T-helper 17 cell (primary cell): ENCODE measurements at places on chromosomes 2 and 18. TPM values are rescaled to one million over a fixed set of nuclear protein-coding genes. Genes with fewer than 3 reads are reported as not detected.

- no peak for DNase-seq
- H3K4me1 ChIP-seq = peaks cover 6% of the 10 kb centered on the region
- peaks cover 9% of the 10 kb centered on the region for H3K27me3 ChIP-seq
- no peak overlapping the region for H3K4me3 ChIP-seq
- peaks cover 3% of the 10 kb centered on the region for H3K36me3 ChIP-seq
- no peak overlapping the region for H3K27ac ChIP-seq
These were observed 61.0 kb upstream of the SLC35G4 start for GRCh38 chr18:11548396-11548795.

GRCh38 chr2:196487417-196487816 is 152.1 kb upstream of the CCDC150 start:
- H3K4me1 ChIP-seq = no peaks in the 10 kb centered on the region
- H3K27me3 ChIP-seq = peaks cover 39% of the 10 kb centered on the region
- H3K27ac ChIP-seq = no peak overlapping the region
- no peak for DNase-seq

DNA sequence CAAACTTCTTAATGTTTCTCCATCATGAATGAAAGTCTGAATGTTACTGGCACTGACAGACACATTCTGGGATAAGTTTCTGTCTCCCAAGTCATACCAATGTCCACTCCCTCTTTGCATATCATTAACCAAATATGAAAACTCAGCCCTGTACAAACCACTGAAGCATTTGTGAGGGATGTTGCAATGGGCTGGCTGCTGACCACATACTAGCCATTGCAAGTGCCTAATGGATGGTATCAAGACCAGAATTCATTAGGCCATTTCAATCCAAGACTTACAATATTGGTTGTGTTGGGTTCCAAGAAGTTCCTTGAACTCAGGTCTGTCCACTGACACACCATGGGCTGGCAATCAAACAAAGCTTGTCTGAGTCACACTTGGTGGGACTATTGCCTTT is 73.8 kb downstream of the CBLN2 start:
- DNase-seq = no peak
- H3K36me3 ChIP-seq = no peaks in the 10 kb centered on the region
- H3K27me3 ChIP-seq = no peaks in the 10 kb centered on the region
- no peaks in the 10 kb centered on the region for H3K4me1 ChIP-seq
- H3K27ac ChIP-seq = no peak overlapping the region
- no peak overlapping the region for H3K4me3 ChIP-seq

GRCh38 chr2:11796190-11797171 is 50.0 kb downstream of the LPIN1 start:
- peaks cover 13% of the 10 kb centered on the region for H3K4me1 ChIP-seq
- H3K4me3 ChIP-seq = no peak overlapping the region
- no peaks in the 10 kb centered on the region for H3K27me3 ChIP-seq
- H3K27ac ChIP-seq = no peak overlapping the region

GRCh38 chr2:111669928-111670695 is 213.9 kb downstream of the ANAPC1 start:
- DNase-seq = no peak
- no peak overlapping the region for H3K4me3 ChIP-seq
- no peak overlapping the region for H3K27ac ChIP-seq
- H3K27me3 ChIP-seq = no peaks in the 10 kb centered on the region
- H3K36me3 ChIP-seq = no peaks in the 10 kb centered on the region
- H3K4me1 ChIP-seq = no peaks in the 10 kb centered on the region

GRCh38 chr2:44778671-44779476 is 162.6 kb upstream of the SIX3 start:
- peak overlapping the region; percentile 31 for H3K4me3 ChIP-seq
- peaks cover 2% of the 10 kb centered on the region for H3K36me3 ChIP-seq
- no peak overlapping the region for H3K27ac ChIP-seq
- H3K4me1 ChIP-seq = peaks cover 4% of the 10 kb centered on the region
- H3K27me3 ChIP-seq = no peaks in the 10 kb centered on the region

GRCh38 chr18:36284671-36285295 is 12.7 kb upstream of the FHOD3 start:
- H3K4me1 ChIP-seq = peaks cover 3% of the 10 kb centered on the region
- peak; percentile 21 for DNase-seq
- no peak overlapping the region for H3K27ac ChIP-seq
- H3K27me3 ChIP-seq = peaks cover 50% of the 10 kb centered on the region
- no peak overlapping the region for H3K4me3 ChIP-seq

DNA sequence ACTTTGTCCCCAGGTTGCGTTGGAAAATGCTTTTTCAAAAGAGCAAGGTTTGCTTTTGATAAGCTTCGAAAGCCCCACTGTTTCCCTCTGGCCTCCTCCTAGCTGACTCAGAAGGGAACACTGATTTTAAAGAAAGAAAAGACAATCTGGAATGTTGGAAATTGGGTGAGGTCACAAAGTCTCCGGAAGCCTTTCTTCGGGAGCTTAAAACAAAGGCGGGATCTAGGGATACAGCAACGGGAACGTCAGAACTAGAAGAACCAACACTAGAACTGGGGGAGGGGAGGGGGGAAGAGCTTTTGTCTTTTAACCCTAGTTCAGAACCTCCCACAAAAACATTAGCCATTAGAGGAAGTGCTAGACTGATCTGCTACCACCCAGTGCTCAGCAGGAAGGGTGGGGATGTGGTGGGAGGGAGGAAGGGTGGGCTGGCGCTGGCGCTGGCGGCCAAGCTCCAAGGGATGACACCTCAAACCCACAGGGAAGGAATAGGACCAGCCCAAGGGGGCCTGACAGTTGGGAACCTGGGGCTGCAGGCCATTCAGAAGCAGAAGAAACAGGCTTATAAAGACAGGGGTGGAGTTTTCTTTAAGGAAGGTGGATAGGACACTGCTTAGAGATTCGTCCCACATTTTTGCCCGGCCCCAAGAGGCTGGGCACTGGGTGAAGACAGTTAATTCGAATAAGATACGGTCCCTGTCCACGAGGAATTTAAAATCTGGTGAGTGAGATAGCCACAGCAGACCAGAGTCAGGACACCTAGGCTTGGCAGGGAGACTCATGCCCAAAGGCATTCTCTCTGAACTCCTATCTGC is 1.7 kb downstream of the TMSB10 start:
- H3K36me3 ChIP-seq = peaks cover 2% of the 10 kb centered on the region
- peak overlapping the region; percentile 92 for H3K4me3 ChIP-seq

DNA sequence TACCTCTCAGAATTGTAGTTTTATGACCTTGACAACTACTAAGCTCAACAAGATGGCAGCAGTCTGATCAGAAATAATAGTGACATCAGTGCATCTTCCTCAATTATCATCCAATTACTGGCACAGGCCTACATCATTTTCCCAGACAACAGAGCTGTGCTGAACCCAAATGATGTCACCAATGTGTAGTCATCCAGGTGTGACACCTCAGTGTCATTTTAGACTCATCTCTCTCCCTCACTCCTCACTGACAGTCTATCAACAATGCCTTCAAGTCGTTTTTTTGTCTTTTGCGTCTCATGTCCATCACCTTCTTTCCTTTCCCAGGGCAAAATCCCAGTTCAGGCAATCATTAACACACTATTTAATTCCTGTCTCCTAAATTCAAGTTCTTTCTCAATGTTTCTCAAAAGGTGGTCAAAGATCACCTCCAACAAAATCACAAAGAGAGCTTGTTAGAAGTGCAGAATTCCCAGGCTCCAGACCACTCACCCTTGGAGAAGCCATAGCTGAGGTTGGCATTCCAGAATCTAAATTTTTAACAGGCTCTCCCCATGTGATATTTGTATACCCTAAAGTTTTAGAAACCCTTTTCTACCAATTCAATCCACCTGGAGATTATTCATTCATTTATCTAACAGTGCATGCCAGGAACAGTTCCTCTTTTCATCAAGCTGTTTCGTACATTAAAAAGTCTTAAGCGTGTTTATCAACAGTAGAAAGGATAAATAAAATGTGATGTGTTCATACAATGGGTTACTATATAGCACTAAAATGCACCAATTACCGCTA is 125.3 kb upstream of the KLF7 start:
- no peak for DNase-seq
- peaks cover 2% of the 10 kb centered on the region for H3K36me3 ChIP-seq
- H3K4me1 ChIP-seq = peaks cover 4% of the 10 kb centered on the region
- no peaks in the 10 kb centered on the region for H3K27me3 ChIP-seq

GRCh38 chr2:218860950-218861381 is 1.4 kb downstream of the WNT6 start:
- H3K27me3 ChIP-seq = peaks cover 84% of the 10 kb centered on the region
- peaks cover 17% of the 10 kb centered on the region for H3K4me1 ChIP-seq
- no peak overlapping the region for H3K27ac ChIP-seq
- peaks cover 14% of the 10 kb centered on the region for H3K36me3 ChIP-seq
- no peak for DNase-seq

DNA sequence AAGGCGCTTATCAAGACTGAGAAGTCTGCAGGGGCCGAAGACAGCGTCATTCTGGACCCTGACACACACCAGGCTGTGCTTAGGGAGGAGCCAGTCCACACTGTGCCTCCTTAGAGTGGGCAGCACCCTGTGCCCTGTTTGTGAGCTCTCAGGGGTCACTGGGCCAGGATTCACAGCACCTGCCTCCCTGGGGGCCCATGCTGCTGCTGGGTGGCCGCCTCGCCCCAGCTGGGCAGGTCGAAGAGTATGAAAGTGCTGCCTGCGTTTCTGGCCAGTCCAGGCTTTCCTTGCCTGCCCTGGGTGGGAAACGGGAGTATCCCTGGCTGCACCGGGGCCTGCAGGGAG is 15.4 kb upstream of the GPR55 start:
- peaks cover 36% of the 10 kb centered on the region for H3K27me3 ChIP-seq
- peaks cover 2% of the 10 kb centered on the region for H3K36me3 ChIP-seq
- H3K4me1 ChIP-seq = peaks cover 9% of the 10 kb centered on the region
- no peak overlapping the region for H3K4me3 ChIP-seq
- no peak overlapping the region for H3K27ac ChIP-seq
- no peak for DNase-seq

- peaks cover 16% of the 10 kb centered on the region for H3K36me3 ChIP-seq
- DNase-seq = no peak
- H3K27me3 ChIP-seq = no peaks in the 10 kb centered on the region
- H3K4me3 ChIP-seq = peak overlapping the region; percentile 72
- peaks cover 42% of the 10 kb centered on the region for H3K4me1 ChIP-seq
- peak overlapping the region; percentile 91 for H3K27ac ChIP-seq
These were observed 82.3 kb downstream of the INPP5D start for GRCh38 chr2:233142355-233142897.

- no peak overlapping the region for H3K4me3 ChIP-seq
- H3K36me3 ChIP-seq = no peaks in the 10 kb centered on the region
- no peak overlapping the region for H3K27ac ChIP-seq
- no peak for DNase-seq
- no peaks in the 10 kb centered on the region for H3K27me3 ChIP-seq
These were observed 9.3 kb upstream of the TBC1D8 start for GRCh38 chr2:101160454-101160853.

- H3K4me1 ChIP-seq = no peaks in the 10 kb centered on the region
- H3K27me3 ChIP-seq = no peaks in the 10 kb centered on the region
- H3K4me3 ChIP-seq = no peak overlapping the region
- no peak overlapping the region for H3K27ac ChIP-seq
- H3K36me3 ChIP-seq = no peaks in the 10 kb centered on the region
- DNase-seq = no peak
These were observed 514.2 kb upstream of the LINC00305 start for GRCh38 chr18:64663086-64663485.

GRCh38 chr2:190177249-190178040 is 114.9 kb upstream of the MSTN start:
- H3K27me3 ChIP-seq = peaks cover 34% of the 10 kb centered on the region
- H3K4me1 ChIP-seq = peaks cover 7% of the 10 kb centered on the region
- H3K4me3 ChIP-seq = no peak overlapping the region
- no peak overlapping the region for H3K27ac ChIP-seq
- no peaks in the 10 kb centered on the region for H3K36me3 ChIP-seq

GRCh38 chr2:232348936-232349335 is 29.6 kb upstream of the ALPP start:
- H3K27ac ChIP-seq = no peak overlapping the region
- H3K4me3 ChIP-seq = no peak overlapping the region
- H3K36me3 ChIP-seq = no peaks in the 10 kb centered on the region
- H3K4me1 ChIP-seq = peaks cover 8% of the 10 kb centered on the region

DNA sequence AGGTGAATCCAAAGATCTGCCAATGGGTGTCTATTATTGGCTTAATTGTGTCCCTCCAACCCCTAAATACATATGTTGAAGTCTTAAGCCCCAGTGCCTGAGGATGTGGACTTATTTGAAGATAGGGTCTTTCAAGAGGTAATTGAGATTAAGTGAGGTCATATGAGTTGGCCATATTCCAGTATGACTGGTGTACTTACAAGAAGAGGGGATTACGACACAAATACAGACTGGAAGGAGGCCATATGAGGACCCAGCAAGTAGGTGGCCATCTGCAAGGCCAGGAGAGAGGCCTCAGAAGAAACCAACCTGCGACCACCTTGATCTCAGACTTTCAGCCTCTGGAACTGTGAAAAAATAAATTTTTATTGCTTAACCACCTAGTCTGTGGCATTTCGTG is 121.1 kb upstream of the FN1 start:
- H3K4me1 ChIP-seq = no peaks in the 10 kb centered on the region
- no peaks in the 10 kb centered on the region for H3K36me3 ChIP-seq
- H3K4me3 ChIP-seq = no peak overlapping the region

The RAPGEF4 gene
- total RNA-seq = 0.26 TPM

The ALPP gene
- total RNA-seq = 0.29 TPM

The ASAP2 gene
- total RNA-seq = 14.8 TPM

The GNAL gene
- total RNA-seq = 0.37 TPM

The ALPI gene
- total RNA-seq = not detected

The DYNAP gene
- total RNA-seq = not detected

The MC2R gene
- total RNA-seq = not detected

The TACR1 gene
- total RNA-seq = not detected

The FOXD4L1 gene
- total RNA-seq = 0.10 TPM

The SMPD4 gene
- 67.6 TPM for total RNA-seq

The DCDC2C gene
- total RNA-seq = not detected
